SK-MEL-5 (cell line): ENCODE measurements at places on chromosomes 12 and 14. TPM values are rescaled to one million over a fixed set of nuclear protein-coding genes. Genes with fewer than 3 reads are reported as not detected.

Gene OR6C2
- total RNA-seq, result not detected in 2 replicates

Gene AQP2
- not detected in 2 replicates for total RNA-seq

Gene C12orf50
- 0.58 and 0.69 TPM in 2 replicates for total RNA-seq

Gene TOMM20L
- not detected in 2 replicates for total RNA-seq

Gene AMIGO2
- total RNA-seq, result 14.6 and 14.8 TPM in 2 replicates

Gene PAH
- total RNA-seq, result 0.58 TPM in 1 of 2 replicates, not detected in the other

Gene IAPP
- not detected in 2 replicates for total RNA-seq

Gene RPL10L
- not detected in 2 replicates for total RNA-seq

Gene SCAF11
- 49.0 and 58.1 TPM in 2 replicates for total RNA-seq

Gene ABCD2
- 0.05 and 0.08 TPM in 2 replicates for total RNA-seq

Gene USP44
- total RNA-seq, result 0.21 and 0.45 TPM in 2 replicates

Gene KSR2
- 0.03 TPM in 1 of 2 replicates, not detected in the other for total RNA-seq

Gene TBX3
- total RNA-seq, result 3.3 and 3.6 TPM in 2 replicates

Gene STRAP
- total RNA-seq, result 108 and 114 TPM in 2 replicates

Gene ALX1
- total RNA-seq, result 40.8 and 41.7 TPM in 2 replicates

Gene UTP20
- 44.2 and 50.6 TPM in 2 replicates for total RNA-seq

Gene BHLHE41
- total RNA-seq, result 9.5 and 17.7 TPM in 2 replicates

Gene FLVCR2
- 2.5 and 2.6 TPM in 2 replicates for total RNA-seq

Gene KRT71
- total RNA-seq, result not detected in 2 replicates

Gene CKAP4
- 54.9 and 55.8 TPM in 2 replicates for total RNA-seq

Gene ST8SIA1
- 29.9 and 31.4 TPM in 2 replicates for total RNA-seq

Gene TM7SF3
- 245 and 250 TPM in 2 replicates for total RNA-seq

Gene MAP3K9
- 5.1 and 5.4 TPM in 2 replicates for total RNA-seq

Gene COL2A1
- 0.03 TPM in 1 of 2 replicates, not detected in the other for total RNA-seq

Gene RFX4
- not detected in 2 replicates for total RNA-seq

Gene MYF6
- total RNA-seq, result not detected in 2 replicates

Gene BRI3BP
- 12.0 and 12.2 TPM in 2 replicates for total RNA-seq
